ENCODE measurements at places on chromosomes 2 and 18.
A peak's percentile ranks its signal among the peaks of the same experiment; 100 is the strongest.

DNA sequence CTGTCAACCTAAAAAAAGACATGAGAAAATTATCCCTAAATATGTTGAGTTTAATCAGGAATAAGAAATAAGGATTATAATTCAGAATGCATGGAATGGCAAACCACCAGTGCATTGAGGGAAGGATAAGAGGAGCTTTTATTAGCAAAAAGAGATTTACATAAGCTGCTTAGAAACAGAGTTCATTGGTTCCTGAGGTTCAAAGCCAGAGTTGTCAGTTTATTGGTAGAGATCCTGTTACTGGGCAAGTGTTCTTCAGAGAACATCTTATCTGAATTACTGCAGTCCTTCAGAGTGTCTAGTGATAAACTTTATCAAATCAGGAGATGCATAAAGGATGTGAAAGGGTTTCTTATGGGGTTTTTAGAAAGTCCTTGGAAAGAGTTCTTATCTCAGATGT lies 76.0 kb upstream of the MEX3C start:
- DNase-seq: no peak

DNA sequence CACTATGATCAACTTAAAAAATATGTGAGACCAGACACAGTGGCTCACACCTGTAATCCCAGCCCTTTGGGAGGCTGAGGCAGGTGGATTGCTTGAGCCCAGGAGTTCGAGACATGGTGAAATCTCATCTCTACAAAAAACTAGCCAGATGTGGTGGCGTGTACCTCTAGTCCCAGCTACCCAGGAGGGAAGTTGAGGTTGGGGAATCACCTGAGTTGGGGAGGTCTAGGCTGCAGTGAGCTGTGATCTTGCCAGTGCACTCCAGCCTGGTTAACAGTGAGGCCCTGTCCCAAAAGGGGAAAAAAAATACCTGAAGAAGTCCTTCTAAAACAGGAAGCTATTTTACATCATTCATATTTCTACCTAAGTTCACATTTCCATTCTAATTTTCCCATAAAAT lies 144.0 kb downstream of the EML6 start:
- no peak for DNase-seq

- DNase-seq: no peak
Observed at GRCh38 chr2:173989884-173990215, 24.7 kb upstream of the SP3 start.

DNA sequence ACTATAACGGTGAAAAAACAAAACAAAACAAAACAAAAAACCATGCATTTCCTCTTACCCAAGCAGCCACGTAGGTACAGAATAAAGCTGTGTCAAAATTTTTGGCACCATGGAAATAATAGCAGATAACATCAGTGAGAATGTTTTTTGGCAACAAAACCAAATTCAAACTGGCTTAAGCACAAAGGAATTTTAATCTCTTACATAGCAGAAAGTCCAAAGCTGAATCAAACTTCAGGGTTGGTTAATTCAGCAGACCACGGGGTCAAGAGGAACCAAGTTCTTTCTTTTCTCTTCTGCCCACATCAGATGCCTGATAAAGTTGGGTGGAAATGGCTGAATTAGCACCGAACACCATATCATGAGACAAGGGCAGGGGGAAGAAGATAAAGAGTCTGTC lies 129.5 kb downstream of the PAX3 start:
- DNase-seq: no peak

GRCh38 chr2:20596973-20597859 lies 53.7 kb downstream of the HS1BP3 start:
- no peak for DNase-seq

- DNase-seq: no peak
Observed at GRCh38 chr2:109349503-109350465, 220.8 kb downstream of the SH3RF3 start.

- DNase-seq: no peak
Observed at GRCh38 chr2:51120754-51121280, 88.9 kb upstream of the NRXN1 start.

- DNase-seq: no peak
Observed at GRCh38 chr2:128772671-128773070, 454.0 kb upstream of the HS6ST1 start.

GRCh38 chr2:190571686-190572085 lies 37.2 kb upstream of the NEMP2 start:
- DNase-seq: no peak

GRCh38 chr2:9648821-9649220 lies 18.0 kb upstream of the YWHAQ start:
- no peak for DNase-seq

DNA sequence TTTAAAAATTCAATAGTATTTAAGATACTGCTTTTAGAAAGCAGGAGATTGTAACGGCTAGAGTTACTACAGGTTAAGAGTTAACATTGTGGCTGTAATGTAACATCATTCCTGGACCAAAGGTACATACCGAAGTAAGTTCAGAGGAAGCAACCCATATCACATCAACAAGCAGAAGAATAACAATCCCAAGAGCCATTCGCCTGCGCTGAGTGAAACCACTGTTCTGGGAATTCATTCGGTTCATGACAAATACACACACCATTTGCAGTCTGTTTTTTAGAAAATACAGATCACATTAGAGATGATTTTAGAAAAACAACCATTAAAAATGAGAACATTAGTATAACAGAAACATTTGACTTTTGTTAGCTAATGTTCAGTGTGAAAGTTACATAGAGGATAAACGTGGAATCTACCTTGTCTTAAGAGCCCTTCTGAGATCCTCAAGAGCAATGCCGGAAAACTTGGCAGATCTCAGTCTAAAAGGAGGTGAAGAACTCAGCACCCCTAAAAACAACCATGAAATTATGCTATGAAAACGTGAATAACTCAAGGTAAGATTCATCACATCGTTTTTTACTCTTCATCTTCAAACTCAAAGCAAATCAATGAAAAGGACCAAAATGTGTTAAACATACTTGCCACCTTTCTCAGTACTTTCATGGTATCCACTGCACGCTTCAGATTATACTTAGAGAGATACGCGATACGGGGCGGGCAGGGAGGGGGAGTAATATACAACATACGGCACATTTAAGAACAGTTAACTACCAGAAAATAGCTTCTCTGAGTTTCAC lies 1.2 kb downstream of the SLC35F5 start:
- no peak for DNase-seq

- DNase-seq: no peak
Observed at GRCh38 chr18:7068871-7069590, 48.6 kb downstream of the LAMA1 start.

DNA sequence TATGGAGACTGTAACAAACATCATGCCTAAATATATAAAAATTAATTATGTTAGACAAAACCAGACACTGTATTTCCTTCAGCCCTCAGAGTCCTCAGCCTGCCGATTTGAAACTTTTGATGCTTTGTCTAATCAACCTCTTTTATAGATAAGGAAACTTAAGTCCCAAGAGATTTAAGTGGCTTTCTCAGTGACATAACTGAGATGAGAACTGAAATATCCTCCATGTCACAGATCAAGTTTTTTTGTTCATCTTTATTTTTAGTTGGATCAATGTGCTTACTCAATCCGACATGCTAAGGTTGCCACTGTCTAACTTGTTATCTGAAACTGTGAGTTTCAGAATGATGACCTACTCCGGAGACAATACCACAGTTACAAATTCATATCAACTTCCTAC lies 72.3 kb downstream of the BARD1 start:
- DNase-seq: no peak

GRCh38 chr18:74329688-74330205 lies 14.1 kb downstream of the C18orf63 start:
- no peak for DNase-seq

GRCh38 chr18:12366379-12366778 lies 10.6 kb downstream of the AFG3L2 start:
- DNase-seq: no peak

DNA sequence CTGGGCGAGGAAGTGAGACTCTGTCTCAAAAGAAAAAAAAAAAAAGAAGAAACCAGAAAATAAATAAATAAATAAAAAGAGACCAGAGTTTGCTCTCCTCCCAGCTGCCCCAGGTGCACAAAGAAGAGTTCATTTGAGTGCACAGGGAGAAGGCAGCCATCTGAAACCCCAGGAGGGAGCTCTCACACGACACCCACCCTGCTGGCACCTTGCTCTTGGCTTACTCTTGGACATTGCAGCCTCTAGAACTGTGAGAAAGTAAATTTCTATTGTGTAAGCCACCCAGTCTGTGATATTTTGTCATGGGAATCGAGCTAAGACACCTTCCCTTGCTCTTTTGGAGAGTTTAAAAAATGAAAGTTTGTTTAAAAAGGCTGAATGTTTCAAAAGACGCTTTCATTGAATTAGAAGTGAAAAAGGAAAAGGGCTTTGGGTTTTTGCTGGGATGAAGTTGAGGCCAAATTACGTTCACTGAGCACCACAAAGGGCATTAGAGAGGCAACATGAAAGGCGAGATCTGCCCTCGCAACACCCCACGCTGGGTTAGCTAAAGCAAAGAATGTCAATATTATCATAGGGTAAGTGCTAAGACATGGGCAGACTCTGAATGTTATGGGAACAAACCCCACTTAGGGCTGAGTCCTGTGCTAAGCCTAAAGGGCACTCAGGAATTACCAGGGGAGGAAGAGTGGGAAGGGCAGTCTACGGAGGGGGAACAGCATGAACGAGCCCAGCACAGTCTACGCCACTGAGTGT lies 128.9 kb upstream of the RIOK3 start:
- no peak for DNase-seq

DNA sequence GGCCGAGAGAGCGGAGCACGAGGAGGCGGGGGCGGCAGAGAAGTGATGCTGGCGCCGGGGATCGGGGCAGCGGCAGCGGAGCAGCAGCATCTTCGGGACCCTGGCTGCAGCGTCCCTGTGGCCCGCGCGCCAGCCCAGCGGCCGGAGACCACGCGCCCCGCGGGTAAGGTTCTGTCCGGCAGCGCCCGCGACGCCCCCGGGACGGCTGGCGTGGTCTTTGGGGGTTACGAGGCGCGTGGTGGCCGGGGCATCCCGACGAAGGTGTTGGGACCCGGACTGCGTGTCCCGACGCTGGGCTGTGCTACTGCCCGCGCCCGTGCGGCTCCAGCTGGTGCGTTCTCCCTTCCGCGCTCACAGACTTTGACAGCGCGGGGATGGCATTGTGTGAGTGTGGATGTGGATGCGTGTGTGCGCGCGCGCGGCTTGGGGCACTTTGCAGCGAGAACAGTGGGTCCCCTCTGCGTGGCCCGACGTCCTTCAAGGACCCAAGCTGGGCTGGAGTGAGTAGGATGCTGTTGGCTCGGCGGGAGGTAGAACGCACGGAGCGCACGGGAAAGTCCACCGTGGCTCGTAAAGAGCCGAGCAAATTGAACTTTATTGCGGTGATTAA lies 405.0 kb downstream of the XIRP2 start:
- no peak for DNase-seq

DNA sequence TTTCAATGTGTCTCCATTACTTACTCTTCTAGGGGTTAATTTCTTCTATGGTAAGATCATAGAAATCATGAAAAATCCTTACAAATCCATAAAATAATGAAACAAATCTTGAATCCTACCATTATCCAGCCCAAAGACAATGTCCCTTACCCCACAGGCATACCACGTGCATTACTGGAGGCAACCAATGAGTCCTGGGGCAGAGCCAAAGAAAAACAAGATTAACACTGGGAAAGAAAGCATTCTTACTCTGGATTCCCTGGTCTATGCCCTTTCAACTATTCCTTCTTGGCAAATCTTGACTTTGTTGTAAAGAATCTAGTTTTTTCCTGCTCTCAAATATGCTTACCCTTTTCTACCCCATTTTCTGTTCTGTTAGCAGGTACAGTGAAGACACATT lies 3.1 kb upstream of the GALNT1 start:
- DNase-seq: no peak

DNA sequence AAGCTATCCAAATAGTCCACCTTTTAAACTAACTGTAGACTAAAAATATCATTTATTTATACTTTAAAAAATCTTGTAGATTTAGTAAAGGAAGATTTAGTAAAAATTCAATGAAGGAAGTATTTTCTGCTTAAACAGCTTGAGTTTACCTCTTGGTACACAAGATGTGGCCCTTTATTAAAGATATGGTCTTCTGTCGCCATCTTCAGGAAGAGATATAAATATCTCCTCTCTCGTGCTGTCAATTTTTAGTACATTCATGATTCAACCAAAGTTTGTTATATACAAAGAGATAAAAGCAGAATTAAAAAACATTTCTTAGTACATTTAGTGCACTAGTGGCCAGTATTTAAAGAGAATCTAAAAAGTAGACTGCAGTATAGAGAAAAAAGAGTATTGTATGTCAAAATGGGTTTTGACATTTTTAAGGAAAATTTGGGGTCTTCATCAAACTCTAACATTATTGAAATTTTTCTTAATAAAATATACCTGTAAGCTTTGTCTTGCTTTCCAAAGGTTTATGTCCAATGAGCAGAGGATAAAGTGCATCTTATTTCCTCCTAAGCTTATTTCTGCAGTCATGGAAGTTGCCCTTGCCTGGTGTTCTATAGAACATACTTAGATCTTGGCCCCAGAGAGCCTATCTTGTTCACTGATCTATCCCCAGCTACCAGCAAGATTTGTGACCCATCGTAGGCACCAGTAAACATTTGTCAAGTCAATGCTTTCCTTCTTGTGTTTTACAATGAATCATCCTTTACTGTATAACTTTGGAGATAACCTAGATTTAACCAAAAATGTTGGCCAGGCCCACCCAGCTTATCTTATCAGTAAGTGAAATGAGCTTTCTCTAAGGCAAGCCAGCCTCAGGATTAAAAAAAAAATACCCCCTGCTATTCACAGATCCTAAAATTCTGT lies 18.5 kb upstream of the EML6 start:
- DNase-seq: peak; percentile 43

DNA sequence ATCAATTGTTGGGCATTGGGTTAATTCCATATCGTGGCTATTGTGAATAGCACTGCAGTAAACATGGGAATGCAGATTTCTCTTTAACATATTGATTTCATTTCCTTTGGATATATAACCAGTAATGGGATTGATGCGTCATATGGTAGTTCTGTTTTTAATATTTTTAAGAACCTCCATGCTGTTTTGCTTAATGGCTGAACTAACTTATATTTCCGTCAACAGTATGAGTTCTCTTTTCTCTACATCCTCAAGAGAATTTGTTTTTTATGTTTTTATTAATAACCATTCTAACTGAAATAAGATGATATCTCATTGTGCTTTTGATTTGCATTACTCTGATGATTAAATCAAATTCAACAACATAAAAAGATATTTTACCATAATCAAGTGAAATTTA lies 228.5 kb upstream of the FSIP2 start:
- no peak for DNase-seq

- DNase-seq: no peak
Observed at GRCh38 chr2:223932816-223933800, 12.0 kb downstream of the WDFY1 start.

DNA sequence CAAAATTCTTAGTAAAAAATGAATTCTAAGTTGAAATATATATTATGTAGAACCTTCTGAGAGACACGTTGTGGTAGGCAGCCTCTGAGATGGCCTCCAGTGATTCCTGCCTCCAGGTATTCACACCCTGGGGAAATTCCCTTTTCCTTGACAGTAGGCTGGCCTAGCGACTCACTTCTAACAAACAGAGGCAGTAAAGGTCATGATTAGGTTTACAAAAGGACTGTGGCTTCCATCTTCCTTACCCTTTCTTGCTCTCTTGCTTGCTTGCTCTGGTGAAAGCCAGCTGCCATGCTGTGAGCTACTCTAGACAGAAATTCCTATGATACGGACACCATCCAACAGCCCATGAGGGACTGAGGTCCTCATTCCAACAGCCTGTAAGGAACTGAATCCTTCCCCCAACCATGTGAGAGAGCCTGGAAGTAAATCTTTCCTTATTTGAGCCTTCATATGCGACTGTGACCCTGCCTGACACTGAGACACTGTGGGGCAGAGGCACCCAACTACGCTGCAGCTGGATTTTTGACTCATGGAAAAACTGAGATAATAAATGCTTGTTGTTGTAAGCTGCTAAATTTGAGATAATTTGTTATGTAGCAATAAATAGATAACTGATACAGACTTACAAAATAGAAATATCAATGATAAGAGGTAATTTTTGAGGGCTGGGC lies 32.7 kb upstream of the SERTAD2 start:
- no peak for DNase-seq

All from immature natural killer cell (primary cell).